ENCODE measurements at places on chromosomes 2 and 18.
A peak's percentile ranks its signal among the peaks of the same experiment; 100 is the strongest.

DNA sequence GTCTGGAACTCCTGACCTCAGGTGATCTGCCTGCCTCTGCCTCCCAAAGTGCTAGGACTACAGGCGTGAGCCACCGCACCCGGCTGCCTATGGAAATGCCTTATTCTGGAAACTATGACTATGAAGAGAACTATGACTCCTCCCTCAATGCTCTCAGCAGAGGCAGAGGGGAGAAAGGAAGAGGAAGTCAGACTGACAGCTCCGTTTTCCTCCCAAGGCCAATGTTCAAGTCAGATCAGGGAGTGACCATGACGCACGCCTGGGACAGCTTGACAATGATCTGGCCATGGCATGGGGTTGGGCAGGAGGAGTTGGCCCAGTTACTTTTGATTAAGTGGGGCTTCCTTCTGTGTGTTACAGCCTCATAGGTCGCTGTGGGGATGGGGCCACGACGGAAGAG is 44.3 kb upstream of the MRPL33 start:
- DNase-seq = no peak

DNA sequence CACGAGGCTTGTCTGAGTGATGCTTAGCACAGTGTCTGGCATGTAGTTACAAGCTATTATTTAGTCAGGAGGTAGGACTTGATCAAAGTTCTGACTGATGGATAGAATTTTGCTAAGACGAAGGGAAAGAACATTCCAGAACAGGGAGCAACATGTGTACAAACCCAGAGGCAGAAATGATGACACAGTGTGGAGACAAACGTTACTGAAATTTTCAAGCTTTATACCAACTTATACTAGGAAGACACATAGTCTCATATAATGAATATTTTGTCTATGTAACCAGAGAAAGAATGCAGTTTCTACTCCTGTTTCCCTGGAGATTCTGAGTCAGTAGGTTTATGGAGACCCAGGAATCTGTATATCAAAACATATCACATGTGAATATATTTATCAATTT is 123.4 kb downstream of the FAM124B start:
- DNase-seq = no peak

GRCh38 chr2:12313445-12314126 is 403.1 kb upstream of the TRIB2 start:
- DNase-seq = no peak

DNA sequence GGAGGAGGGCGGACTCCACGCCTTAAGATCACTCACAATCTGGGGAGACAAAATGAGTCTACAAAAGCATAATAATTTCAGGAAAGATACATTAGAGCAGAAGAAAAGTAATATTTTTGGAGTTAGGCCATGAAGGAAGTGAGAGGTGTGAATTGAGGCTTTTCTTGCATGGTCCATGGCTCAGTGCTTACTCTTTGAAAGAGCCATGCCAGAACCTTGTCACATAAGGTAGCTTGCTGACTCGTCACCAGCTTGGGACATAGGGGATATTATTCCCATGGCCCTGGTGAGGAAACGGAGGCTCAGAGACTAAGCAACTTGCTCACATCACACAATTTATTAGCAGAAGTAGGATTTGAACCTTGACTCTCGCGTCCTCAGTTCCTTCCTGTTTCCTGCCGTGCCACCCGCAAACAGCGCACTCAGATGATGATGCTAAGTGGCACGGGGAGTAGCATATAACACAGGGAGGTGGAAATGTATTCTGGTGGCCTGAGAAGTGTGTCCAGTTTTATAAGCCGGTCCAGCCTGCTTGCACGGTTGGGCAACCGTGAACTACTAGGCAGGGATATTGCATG is 312.2 kb upstream of the EPAS1 start:
- DNase-seq = no peak

GRCh38 chr2:74373985-74374384 is 6.1 kb downstream of the DCTN1 start:
- DNase-seq = no peak

GRCh38 chr2:163723348-163723747 is 12.5 kb downstream of the FIGN start:
- DNase-seq = no peak

- DNase-seq = no peak
Measured at GRCh38 chr18:934518-935133, 30.0 kb downstream of the ADCYAP1 start.

DNA sequence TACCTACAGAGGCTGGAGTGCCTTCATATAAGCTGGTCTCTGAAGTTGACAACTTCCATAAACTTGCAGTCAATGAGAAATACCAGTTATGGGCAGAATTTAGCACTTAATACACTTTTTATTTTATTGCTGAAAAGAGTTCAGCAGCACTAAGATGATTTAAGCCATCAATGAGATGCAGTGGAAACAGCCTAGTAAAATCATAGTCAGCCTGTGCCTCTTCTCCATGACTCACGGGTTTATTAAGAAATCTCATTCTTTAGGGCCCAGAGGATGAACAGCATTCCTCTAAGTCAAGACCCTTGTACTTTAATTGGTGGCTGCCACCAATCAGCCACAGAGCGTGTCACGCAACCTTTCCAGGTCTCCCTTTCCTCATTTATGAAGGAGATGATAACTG is 1357.9 kb upstream of the CELF4 start:
- DNase-seq = no peak

DNA sequence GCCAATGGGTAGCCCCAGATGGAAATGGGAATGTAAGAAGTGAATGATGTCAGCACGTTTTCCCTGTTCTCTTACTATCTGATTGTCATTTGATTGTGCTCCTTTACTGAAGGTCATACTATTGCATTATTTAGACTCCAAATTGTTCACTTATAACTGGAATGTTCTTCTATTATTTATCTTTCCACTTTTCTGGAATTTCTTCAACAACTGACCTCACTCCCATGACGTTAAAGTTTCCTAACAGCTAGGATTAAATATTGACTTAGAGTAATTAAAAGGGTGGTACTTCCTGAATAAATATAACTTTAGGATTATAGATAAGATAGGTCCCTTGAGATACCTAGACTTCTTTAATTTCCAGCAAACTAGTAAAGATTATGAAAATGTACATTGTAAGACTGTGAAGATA is 10.9 kb upstream of the GULP1 start:
- no peak for DNase-seq

DNA sequence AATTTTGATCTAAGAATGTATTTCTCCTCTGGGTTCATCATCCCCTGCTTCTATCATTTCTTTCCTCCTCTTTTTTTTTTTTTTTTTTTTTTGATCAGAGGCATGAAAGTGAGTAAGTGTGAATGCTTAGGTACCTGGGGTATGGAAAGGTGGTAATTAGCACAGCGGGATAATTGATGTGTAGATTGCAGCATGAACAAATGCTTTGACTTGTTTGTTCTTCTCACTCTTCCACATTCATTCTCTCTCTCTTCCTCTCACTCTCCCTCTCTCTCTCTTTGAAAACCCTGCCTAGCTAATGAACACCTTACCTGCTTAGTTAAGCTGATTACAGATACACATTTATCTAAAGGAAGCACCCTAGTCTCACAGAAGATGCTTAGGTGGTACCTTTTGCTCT is 74.7 kb downstream of the ZEB2 start:
- no peak for DNase-seq

GRCh38 chr2:158456309-158457066 is at the start of the genes CCDC148 and PKP4:
Gene CCDC148, minus strand, starts transcription at chr2:158456753. Its CDS starts 314 bp downstream, at chr2:158456439.
Gene PKP4, plus strand, starts transcription at chr2:158456952. Its CDS starts 76,233 bp downstream, at chr2:158533185.
- peak; percentile 78 for DNase-seq

GRCh38 chr2:64404002-64404731 is 49.8 kb upstream of the LGALSL start:
- DNase-seq = no peak

DNA sequence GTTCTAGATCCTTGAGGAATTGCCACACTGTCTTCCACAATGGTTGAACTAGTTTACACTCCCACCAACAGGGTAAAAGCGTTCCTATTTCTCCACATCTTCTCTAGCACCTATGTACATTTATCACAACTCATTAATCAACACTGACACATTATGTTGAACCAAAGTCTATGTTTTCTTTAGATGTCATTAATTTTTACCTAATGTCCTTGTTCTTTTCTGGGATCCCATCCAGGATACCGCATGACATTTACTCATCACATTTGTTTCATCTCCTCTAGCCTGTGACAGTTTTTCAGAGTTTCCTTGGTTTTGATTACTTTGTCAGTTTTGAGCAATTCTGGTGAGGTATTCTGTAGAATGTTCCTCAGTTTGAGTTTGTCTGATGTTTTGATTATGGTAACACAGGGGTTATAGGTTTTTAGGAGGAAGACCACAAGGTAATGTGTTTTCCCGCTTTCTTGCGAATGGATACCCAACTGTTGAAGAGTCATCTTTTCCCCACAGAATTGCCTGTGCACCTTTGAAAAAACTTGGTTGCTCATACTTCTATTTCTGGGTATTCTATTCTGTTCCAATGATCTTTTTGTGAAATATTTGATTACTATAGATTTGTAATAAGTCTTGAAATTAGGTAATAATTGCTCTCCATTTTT is 3.0 kb upstream of the UGT1A9 start:
- DNase-seq = no peak

DNA sequence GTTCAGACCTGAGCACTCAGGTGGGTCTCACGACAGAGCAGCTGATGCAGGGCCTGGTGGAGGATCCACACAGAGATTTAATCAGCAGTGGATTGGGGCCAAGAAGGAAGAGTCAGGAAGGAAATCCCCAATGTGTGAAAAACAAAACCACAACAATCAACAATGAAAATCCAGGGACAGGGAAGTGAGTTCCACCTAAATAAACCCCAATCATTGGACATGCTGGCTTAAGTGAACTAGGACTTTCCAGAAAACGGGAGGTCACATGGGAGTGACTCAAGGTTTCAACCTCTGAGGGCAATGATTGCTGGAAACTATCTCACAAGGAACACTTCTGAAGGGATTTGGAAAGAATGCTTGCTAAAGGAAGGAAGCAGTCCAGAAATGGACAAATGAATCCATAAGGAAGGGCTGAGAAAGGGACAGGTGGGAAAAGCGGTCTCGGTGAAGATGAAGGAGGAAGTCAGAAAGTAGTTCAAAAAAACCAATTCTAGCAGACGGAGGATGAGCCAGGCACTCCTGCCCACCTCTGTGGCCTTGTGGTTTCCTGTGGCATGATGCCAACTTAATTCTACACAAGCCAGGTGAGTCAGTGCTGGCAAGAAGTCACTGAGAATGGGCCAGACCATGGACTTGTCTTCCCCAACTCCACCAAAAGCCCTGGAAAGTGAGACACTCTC is 15.4 kb upstream of the XDH start:
- no peak for DNase-seq

DNA sequence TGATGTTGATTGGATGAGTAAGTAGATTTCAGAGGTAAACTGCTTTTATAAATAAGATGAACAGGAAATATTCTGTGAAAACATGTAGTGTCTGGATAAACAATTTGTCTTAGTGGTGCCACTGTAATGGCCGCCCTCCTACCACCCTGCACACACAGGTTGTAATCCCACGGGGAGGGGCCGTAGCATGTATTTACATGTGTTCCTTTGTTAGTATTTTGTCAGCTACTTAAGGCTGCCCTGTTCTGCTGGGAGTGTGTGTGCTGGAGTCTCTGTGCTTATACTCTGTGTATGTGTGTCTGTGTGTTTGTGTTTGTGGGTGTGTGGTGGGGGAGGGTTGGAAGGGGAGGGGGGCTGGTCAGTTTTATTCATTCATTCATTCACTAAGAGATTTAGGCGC is 5.1 kb downstream of the TSHZ1 start:
- no peak for DNase-seq

DNA sequence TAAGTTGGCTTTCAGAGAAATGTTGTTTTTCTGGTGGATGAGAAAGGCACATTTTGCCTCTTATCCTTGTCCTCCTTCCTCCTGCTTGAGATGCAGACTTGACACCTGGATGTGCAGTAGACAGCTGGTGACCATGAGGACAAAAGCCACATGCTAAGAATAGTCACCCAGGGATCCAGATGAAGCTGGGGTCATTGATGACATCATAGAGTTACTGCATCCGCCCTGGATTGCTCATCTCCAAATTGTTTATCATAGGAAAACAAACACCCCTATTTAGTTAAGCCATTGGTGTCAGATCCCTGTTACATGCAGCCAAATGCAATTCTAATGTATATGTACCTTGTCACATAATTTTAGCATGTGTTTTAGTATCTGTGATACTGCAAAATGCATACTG is 16.3 kb upstream of the SLC1A4 start:
- DNase-seq = no peak

DNA sequence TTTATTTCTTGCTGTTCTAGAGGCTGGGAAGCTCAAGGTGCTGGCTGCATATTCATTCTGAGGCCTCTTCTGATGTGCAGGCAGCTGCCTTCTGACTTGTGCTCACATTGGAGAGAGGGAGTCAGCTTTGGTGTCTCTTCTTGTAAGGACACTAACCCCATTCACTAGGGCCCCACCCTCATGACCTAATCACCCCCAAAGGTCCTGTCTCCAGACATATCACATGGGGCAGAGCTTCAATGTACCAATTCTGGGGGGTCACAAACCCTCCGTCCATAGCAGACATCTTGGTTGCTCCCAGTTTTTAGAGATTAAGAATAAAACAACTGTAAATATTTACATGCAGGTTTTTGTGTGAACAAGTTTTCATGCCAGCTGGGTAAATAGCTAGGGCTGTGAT is 109.1 kb downstream of the RTP5 start:
- no peak for DNase-seq

DNA sequence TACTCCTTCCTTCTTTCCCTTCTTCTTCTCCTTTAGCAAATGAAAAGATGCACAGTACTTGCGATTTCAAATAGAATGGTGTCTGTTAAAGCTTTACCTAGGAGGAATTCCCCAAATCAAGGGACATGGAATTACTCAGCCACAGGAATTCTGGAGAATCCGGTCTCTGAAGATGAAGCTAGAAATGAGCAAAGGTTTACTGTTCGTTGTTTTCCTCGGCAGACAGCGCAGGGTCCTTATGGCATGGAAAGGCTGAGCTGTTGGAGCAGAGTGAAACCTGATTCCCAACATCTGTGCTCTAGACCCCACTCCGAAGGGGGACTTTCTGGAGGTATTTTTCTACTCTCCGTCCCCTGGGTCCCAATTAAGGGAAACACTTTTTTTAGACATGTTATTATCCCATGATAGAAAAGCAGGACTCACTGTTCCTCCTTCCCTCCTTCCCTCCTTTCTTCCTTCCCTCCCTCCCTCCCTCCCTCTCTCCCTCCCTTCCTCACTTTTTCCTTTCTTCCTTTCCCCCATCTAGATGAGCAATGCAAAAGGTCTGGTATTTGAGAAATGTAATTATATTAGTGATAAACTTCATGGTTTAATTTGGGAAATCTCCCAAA is 47.1 kb downstream of the CDCA7 start:
- no peak for DNase-seq

DNA sequence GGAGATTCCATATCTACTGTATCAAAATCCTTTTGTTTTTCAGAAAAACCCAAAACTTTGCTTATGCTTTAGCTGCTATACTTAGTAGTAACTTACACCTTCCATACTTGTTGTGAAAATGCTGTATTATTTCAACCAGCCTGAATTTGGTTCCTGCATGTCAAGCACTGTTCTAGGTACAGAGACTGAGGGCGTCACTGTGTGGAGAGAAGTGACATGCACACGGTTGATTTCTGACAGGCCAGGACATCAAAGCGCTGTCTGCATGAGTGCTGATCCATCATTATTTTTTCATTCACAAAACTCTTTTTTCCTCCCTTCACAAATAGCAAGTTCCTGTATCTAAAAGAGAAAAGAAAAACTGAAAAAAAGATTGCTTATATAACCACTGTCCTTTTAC is 31.6 kb downstream of the TRAPPC12 start:
- DNase-seq = no peak

GRCh38 chr2:94759211-94759610 is 112.0 kb upstream of the TEKT4 start:
- DNase-seq = no peak
